ENCODE measurements at places on chromosomes 7 and 10. TPM values are rescaled to one million over a fixed set of nuclear protein-coding genes. Genes with fewer than 3 reads are reported as not detected.

DNA sequence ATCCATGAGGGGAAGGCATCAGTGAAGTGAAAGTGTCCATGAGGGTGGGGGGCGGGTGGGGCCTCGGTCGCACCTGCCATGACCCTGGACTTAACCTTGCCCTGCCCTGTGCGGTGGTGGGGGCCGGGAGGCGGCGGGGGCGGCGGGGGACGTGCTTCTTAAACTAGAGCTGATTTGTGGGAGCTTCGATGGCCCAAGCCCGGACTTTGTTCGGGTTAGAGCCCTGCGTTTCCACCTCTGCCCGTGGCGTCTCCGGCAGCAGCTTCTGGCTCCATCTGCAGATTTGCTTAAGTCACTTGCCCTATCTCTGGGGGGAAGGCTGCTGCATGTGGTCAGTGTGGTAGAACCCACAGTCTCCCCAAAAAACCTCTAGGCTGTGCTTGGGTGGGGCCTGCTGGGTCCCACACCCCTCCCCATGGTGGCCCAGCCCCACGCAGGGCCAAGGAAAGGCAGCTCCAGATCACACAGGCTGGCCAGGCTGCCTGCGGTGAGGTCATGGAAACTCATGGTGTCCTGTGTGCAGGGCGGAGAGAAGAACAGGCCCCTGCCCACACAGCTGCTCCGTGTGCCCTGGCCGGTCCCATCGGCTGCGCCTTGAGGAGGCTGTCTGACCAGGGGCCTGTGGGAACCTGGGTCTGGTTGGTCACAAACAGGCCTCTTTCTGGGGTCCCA, 93.2 kb downstream of the INPP5A start:
- no peak for DNase-seq

The HTR5A gene
- total RNA-seq: not detected

DNA sequence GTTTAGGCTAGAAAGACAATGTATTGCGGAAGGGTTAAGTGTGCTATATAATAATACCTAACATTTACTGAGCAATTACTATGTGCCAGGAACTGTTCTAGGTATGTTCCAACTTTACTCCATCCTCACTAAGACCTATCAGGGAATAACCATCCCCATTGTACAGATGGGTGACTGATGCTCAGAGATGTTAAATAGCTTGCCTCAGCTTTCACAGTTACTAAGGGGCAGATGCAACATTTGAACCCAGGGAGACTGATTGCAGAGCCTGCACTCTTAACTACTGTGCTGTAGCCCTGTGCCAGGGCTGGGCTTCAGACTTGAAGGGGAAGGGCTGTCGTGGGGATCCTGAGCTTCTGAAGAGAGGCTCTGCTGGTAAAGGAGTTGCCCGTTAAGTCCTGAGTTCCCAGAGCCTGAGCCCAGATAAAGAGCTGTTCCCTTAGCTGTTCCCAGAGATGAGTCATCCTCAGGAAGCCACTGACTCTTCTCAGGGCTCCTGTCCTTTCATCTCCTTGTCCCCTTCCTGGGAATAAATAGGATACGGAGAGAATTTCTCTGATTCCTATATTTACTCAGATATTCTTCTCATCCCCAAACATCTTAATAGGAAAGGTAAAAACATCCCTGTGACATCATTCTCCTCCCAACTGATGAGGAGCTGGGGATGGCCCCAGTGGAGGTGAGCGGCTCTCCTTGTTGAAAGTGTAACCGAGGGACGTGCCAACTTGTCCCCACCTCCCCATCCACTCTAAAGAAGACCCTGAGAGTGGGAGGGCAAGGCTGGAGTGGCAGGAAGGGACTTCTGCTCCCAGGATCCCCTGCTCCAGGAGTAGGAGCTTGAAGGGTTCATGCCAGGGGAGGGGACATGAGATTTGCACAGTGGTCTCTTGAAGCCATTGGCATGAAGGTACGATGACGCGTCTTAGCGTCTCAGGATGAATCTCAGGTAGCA, 28.0 kb upstream of the HABP2 start:
- DNase-seq: peak; percentile 58

- DNase-seq: peak; percentile 49
Measured at GRCh38 chr7:151373599-151373998, 32.0 kb downstream of the NUB1 start.

The FAM13C gene
- 2.5 TPM for total RNA-seq

The NAT16 gene
- not detected for total RNA-seq

GRCh38 chr7:114822131-114822530, 99.8 kb upstream of the MDFIC start:
- no peak for DNase-seq

DNA sequence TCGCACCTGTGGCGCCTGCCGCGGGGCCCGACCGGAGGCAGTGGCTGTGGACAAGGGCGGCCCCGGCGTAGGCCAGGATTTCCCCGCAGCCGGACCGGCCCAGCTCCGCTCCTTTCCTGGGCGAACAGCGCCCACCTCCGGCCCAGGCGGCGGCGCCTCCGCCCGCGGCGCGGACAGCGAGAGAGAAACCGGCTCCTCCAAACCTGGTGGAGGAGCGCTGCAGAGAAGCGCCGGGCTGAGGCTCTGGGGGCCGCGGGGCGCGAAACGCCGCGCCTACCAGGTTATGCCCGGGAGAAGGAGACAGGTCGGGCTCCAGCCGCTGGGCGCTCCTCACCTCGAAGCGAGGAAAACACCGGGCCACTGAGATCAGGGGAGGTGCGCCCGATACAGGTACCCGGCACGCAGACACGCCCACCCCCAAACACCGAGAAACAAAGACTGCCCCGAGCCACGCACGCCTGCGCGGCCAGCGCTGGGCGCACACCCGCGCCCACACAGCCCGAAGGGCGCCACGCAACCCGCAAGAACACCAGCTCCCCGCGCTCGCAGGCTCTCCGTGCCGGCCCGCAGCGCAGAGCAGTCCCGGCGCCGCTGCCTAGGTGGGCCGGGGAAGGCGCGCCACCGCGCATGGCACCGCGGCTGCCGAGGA, 3.3 kb downstream of the GRID1 start:
- DNase-seq: peak; percentile 92

GRCh38 chr7:112386619-112387018, 63.6 kb upstream of the IFRD1 start:
- DNase-seq: no peak

- no peak for DNase-seq
Measured at GRCh38 chr10:15571575-15571974, 148.1 kb downstream of the ITGA8 start.

The MYL7 gene
- total RNA-seq: 120 TPM

DNA sequence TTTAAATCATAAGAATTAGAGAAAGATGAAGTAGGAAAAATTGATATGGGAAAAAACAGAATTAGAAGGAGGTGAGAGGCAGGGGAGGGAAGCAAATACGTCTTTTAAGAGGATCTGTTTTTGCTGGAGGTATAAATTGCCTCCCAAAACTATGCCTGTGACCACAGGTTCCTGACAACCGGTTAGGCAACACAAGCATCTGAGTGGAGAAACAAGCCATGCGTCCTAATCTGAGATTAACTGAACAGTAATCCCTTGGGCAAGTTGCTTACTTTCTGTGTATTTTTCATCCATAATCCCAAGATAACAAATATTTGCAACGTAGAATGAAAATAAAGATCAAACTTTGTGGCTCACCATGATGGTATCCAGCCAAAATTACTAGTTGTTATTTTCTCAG, 149.2 kb downstream of the C1GALT1 start:
- no peak for DNase-seq

DNA sequence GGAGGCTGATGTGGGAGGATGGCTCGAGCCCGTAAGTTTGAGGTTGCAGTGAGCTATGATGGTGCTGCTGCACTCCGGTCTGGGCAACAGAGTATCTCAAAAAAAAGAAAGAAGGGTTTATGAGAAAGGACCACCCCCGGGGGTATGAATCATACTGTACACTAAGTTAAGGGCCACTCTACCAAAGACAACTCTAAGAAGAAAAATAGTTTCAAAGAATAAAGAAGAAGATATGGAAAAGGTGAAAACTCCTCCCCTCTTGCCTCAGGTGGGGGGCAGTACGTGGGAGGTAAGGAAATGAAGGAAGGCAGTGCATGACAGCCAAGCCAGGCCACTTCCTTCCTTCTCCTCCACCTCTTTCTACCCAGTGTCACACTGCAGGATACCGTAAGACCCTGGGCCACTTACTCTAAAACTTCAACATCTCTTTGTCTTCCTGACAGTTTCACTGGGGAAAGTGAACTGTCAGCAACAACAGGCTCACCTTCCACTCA, 61.3 kb downstream of the PIP4K2A start:
- no peak for DNase-seq

The OR9A2 gene
- not detected for total RNA-seq

DNA sequence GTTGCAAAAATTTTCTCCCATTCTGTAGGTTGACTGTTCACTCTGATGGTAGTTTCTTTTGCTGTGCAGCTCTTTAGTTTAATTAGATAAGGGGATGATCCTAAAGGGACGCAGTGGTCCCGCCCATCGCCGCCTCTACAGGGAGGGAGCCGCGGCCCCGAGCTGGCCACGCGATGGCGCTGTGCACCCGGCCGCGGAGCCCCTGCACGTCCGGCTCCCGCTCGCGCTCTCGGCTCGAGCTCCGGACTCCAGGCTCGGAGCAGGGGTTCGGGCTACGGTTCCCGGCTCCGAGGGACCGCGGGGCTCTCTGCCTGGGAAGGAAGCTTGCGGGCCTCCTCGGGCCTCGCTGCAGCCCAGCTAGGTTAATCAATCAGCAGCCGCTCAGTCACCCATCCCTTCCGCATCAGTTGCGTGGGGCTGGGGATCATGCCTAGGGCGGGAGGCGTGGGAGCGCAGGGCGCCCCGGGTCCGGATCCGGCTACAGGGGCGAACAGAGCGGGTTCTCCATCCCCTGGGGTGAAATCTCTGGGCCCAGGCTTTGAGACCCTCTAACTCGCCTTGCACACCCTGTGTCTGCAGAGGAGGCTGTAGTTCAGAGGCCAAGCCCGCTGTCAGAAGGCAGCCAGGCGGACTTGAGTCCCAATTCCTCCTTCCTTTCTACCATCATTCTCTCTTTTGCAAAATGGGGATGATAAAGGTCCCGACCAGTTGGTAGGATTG, 97.9 kb downstream of the WDR11 start:
- peak; percentile 92 for DNase-seq

- no peak for DNase-seq
Measured at GRCh38 chr7:143318661-143319060, 2.8 kb downstream of the CLCN1 start.

The GRK5 gene
- total RNA-seq: 11.9 TPM

- DNase-seq: no peak
Measured at GRCh38 chr7:83976302-83976701, 218.3 kb downstream of the SEMA3A start.

The TLL2 gene
- total RNA-seq: 0.16 TPM

DNA sequence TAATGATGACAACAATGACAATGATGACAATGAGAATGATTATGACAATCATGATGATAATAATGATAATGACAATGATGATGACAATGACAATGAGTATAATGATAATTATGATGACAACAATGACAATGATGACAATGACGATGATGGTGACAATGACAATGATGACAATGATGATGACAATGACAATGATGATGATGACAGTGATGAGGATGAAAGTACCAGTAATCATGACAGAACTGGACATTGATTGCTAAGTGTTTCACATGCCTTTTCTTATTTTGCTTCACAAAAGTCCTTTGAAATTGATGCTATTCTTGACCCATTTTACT, 1106.0 kb upstream of the AUTS2 start:
- DNase-seq: no peak

The RBP3 gene
- not detected for total RNA-seq

DNA sequence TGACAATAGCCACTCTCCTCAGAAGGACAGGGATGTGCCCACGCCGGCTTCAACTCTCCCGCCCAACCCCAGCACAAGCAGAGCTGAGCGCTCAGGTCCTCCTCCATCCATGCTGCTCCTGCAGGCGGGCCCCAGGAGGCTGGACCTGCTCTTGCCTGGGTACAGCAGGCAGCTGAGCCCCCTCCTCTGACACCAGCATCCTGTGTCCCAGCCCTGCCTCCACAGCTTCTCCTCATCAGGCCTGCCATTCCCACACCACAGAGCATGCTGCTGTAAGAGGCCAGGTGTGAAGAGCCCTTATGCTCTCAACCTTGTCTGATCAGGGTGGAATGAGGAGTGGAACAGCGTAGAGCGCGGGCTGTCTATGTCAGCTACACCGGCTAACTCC, 302.2 kb downstream of the PTPRN2 start:
- DNase-seq: peak; percentile 29

The ZPBP gene
- not detected for total RNA-seq

DNA sequence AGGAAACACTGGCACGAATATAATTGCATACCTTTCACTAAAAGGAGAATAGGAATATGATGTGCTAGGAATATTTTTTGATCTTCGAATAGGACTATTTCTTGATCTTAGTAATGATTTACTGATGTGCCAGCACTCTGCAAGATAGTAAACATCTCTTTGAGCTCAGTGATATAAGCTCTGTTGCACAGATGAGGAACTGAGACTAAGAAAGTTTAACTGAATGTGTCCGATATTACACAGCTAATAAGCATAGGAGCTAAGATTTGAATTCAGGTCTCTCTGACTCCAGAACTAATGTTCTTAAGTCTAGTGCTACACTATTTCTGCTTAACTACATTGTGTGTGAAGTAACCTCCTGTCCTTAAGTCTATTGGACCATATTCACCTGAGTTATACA, 98.4 kb upstream of the PTPRZ1 start:
- DNase-seq: no peak

The BLNK gene
- total RNA-seq: not detected

The LBX1 gene
- not detected for total RNA-seq

DNA sequence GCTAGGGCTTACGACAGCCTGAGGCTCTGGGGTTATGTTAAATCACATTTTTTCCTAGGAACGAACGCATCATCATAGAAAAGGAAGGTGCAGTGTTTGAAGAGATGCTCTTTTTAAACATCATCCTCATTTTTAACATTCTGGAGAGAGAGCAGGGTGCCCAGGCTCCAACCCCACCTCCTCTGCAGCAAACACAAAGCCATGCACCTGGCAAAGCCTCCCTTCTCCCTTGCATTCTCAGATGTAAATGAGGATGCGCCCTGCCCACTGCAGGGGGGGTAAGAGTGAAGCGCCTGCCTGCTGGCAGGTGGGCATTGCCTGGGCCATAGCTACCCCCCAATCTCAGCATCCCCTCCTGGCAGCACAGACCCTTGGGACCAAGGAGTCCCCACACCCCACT, 92.4 kb downstream of the PTPRN2 start:
- DNase-seq: no peak

DNA sequence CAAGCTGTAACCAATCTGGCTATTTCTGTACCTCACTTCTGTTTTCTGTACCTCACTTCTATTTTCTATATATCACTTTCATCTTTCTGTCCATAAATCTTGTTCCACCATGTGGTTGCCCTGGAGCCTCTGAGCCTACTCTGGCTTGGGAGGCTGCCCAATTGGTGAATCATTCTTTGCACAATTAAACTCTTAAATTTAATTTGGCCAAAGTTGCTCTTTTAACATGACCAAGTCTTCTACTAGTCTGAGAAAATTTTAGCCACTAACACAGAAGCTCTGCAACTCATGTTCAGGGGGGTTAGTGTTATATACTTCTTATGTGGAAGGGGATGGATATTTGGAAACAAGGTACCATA, 503.5 kb downstream of the KIF20B start:
- DNase-seq: no peak

GRCh38 chr7:129454249-129454551, 20.0 kb downstream of the STRIP2 start:
- DNase-seq: peak; percentile 97
